ENCODE measurements at places on chromosomes 13 and 19.

DNA sequence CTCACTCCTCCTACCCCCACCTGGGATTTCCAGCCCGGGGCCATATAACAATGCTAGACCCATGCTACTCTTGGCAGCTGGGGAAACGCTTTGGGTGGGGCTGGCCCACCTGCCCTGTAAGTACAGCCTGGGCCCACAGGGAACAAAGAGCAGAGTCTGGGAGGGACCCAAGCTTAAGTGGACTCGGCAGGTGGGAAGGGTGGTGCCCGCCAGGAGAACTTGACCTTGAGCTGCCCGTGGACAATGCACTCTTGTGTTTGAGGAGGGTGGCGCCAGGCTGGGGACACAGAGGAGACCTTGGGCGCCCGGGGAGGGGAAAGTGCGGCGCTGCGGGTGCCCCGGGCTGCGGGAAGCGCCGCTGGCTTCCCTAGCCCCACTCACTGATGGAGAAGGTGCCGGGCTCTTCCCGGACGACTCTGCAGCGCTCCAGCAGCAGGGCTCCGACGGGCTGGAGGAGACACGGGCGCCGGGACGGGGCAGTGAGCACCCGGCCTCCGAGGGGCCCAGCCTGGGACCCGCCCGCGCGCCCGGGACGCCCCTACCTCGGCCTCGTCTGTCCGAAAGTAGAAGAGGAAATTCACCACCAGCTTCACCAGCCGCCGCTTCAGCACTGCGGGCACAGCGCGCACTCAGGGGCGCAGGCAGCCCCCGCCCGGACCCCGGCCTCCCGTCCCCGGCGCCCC lies 607 bp downstream of the PLEKHJ1 start:
- DNase-seq: no peak

DNA sequence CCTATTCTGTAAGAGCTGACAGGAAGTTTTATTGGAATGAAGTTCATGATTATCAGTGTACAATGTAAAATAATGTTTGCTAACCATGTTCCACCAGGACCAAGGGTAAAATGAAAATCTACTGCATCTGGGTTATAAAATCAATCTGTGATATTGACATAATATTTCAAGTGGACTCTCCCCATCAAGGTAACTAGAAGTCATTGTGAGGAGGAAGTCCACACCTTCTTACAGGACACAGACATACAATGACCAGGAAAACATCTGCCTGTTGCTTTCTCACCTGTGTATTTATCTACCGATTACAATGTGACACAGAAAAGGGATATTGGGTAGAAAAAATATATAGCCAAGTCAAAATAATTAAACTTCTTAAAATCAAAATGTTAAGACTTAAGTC lies 140.7 kb upstream of the RFC3 start:
- no peak for DNase-seq

DNA sequence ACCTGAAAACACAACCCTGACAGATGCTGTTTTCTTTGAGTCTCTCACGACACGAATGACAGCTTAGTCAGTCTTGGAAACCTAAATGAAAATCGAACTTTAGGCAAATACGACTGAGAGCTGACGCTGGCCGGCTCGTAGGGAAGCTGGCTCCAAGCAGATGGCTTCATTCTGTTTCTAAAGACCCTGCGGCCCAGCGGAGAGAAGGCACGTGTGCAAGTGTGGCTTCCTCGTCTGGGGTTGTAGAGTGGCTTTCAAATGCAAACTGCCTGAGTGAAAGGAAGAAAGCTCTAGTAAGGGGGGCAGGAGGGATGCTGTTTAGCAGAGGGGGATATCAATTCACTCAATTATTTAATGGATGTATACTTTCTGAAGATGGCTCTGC lies 26.1 kb upstream of the TIMM44 start:
- no peak for DNase-seq

- DNase-seq: no peak
Measured at GRCh38 chr19:38850436-38850975, 720 bp upstream of the HNRNPL start.

DNA sequence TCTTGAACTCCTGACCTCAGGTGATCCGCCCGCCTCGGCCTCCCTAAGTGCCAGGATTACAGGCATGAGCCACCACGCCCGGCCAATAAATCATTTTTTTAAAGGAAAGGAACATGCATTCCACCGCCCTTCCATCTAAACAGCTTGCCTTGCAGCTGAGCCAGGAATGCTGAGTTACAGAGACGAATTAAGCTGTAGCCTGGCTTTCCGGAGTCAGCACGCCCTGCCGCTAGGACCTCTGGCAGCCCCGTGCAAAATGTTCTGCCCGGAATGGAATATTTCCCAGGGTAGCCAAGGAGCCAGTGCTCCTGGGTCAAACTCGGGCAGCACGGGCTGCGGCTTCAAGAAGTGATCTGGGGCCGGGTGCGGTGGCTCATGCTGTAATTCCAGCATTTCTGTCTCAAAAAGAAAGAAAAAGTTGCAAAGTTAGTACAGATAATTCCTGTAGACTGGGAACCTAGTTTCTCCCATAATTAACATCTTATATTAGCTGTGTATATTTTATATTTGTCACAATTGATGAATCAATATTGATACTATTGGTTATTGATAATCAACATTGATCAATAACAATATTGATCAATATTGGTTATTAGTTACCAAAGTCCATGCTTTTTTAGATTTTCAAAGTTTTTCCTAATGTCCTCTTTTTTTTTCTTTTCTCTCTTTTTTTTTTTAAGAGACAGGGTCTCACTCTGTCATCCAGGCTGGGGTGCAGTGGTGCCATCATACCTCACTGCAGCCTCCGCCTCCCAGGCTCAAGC lies 19.2 kb downstream of the ATCAY start:
- DNase-seq: no peak

DNA sequence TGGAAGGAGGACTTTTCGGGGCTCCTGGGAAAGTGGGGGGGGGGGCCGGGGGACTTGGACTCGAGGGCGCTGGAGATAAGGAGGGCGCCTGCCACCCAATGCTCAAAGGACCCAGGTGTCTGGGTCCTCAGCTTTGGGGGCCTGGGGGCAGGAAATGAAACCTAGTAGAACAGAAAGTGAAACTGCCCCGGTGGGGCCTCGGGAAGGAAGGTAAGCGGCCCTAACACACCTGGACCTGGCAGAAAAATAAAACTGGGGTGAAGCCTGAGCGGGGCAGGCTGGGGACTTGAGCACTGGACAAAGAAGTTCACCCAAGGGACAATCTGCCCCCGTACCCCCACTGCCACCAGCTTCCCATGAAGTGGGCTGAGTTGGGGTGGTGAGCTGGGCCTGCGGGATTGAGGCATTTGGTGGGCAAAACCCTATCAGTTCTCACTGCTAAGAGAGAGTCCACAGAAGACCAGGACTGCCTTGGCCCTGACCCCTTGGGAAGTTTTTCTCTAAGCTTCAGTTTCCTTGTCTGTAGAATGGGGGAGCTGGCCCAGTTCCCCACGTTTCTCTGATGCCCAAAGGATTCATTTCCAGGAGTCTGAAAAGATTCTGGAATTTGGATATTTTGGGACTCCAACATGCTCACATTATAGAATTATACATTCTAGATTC lies 2.3 kb downstream of the PRKD2 start:
- DNase-seq: no peak

GRCh38 chr13:28575200-28575599 lies 80.3 kb upstream of the FLT1 start:
- DNase-seq: no peak

GRCh38 chr13:62879071-62879470 lies 1463.4 kb upstream of the PCDH20 start:
- DNase-seq: no peak

GRCh38 chr13:27470075-27470820 lies 19.9 kb upstream of the MTIF3 start:
- DNase-seq: no peak

- no peak for DNase-seq
Measured at GRCh38 chr13:22893777-22894176, 287.0 kb upstream of the SGCG start.

GRCh38 chr19:29897466-29897865 lies 44.6 kb upstream of the URI1 start:
- no peak for DNase-seq

- peak; percentile 86 for DNase-seq
Measured at GRCh38 chr19:35513628-35514281, at the start of gene DMKN. TSS of gene DMKN (minus strand) at chr19:35513649. CDS start at chr19:35513475, 174 bp downstream.

DNA sequence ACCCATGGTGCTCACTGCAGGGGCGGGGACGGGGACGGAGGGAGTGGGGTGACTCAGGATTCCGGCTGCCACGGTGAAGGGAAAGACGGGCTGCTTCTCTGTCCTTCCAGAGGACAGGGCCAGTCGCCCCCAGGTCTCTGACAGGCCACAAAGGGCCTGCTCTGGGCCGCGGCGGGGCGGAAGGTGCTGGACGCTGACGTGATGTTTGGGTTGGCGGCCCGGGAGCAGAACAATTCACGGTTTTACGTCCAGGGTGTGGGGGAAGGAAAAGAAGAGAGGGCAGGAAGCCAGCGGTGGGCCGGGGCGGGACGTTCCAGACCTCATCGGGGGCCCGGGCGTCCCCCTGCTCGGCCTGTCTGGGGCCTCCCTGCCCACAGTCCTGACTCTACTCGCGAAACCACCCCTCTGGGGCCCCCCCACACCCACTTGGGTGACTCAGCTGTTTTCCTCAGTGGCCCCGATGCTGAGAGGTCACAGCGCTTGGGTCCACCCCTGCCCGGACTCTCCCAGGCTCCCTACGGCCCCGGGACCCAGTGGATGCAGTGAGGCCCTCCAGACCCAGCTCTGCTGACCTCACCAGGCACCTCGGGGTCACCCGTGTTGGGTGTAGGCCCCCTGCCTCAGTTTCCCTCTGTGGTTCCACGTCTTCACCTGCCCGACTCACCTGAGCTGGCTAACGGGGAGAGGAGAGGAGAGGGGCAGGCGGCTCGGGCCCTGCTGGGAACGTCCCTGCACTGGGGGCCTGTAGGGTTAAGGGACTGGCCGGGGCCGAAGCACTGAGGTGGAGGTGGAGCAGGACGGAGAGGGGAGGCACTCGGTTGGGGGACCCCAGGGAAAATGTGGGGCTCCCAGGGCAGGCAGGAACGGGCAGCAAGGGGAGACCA lies 29.2 kb downstream of the PIP5K1C start:
- DNase-seq: peak; percentile 47

DNA sequence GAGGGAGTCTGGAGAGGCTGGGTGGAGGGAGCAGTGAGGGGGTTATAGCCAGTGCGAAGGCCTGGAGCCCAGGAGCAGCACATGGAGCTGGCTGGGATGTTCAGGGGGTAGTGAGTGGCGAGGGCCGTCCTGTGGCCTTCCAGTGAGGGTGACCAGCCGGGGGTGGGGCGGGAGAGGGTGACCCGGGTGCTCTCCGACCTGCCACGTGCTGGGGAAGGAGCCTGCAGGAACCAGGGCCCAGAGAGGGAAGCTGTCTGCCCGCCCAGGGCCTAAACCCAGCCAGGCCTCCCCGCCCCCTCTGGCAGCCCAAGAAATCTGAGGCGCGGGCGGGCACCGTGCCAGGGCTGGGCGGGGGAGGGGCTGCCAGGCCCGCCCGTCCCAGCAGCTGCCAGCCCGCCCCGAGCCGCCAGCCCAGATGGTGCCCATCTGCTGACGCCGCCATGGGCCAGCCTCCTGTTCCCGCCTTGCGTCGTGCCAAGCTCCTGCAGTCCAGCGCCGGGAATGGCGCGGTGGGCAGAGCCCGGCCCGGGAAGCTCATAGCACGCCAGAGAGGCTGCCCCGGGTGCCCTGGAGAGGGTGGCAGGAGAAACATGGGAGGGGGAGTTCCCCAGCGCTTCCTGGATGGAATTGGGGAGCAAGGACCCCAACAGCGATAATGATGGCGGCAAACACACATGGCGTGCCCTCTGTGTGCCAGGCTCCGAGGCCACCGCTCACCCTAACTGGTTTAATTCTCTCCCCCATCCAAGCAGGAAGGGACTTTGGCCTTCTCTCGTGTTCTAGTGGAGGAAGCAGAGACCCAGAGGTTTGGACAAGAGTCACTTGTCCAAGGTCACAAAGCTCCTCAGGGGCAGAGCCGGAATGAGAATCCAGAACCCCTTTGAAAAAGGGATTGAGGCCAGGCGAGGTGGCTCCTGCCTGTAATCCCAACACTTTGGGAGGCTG lies 21.5 kb downstream of the NFIC start:
- no peak for DNase-seq

- DNase-seq: no peak
Measured at GRCh38 chr13:28967029-28967915, 147.1 kb downstream of the MTUS2 start.

DNA sequence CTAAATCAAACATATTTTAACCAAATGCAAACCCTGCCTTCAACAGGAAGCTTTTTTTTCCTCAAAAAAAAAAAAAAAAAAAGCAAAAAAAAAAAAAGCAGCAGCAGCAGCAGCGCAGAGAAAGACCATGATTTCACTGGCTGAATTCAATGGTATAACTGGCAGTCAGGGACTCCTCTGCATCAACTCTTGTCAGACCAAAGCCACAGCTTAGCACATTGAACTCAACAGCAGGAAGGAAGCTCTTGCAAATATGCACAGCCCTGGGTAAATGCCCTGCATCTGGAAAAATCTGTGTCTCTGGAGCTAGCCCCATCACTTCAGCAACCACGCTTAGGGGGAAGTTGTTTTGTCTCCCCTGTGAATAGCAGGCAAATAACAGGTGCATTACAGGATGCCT lies 17.6 kb upstream of the DHRS12 start:
- DNase-seq: no peak

- DNase-seq: peak; percentile 73
Measured at GRCh38 chr13:25018729-25019115, 77.2 kb upstream of the PABPC3 start.

DNA sequence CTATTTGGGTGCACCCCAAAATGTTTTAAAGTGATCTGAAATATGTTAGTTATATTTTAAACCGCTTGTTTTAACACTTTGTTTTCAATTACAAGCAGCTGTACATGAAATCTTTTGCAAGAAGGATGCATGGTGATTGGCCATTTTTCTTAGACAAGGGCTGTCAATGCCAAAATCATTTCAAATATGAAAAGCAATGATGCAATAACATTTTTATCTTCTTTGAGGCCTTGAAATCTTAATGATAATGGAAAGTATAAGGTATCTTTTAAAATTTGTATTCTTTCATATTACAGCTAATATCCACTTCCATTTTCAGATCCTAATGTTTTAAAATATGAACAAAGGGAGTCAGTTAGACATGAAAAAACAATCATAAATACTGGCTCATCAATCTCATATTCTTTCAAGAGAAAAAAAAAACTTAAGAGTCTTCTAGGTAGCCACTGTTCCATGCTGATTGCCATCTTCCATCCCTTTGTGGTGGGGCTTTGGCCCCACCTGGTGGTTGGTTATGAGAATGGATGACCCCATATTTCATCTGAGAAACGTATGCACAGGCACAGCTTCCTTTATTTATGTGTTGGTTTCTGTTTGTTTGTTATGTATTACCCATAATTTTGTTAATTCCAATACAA lies 330.3 kb upstream of the MIR17HG start:
- peak; percentile 87 for DNase-seq

DNA sequence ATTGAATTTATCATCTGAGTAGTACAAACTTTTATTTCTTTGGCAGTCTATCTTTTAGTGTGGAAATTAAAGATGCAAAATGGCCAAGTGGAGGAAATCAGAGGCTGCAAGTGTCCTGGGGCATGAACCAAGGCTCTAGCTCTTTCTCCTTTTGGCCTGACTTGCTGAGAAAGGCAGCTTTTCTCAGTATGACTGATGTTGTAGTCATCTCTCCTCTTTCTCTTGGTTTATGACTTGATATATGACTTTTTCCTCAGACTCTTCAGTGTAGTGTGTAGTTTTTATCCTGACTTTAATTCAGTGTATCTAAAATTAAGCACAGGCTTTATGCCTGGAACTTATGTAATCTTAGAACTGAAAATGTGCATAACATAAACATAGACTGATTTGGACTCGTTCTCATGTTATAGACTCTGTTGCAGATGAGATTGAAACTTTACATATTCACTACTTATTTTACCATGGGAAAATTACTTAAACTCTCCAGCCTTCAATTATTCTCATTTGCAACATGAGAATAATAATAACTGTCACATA lies 65.7 kb downstream of the SLITRK5 start:
- DNase-seq: no peak

- DNase-seq: peak; percentile 89
Measured at GRCh38 chr19:10288662-10289166, 1.0 kb upstream of the ICAM5 start.

Data from endodermal cell (in vitro differentiated cells).